ENCODE measurements at places on chromosomes 12 and 14. TPM values are rescaled to one million over a fixed set of nuclear protein-coding genes. Genes with fewer than 3 reads are reported as not detected.

GRCh38 chr14:32565256-32565655 lies 236.2 kb downstream of the AKAP6 start:
- DNase-seq: no peak

DNA sequence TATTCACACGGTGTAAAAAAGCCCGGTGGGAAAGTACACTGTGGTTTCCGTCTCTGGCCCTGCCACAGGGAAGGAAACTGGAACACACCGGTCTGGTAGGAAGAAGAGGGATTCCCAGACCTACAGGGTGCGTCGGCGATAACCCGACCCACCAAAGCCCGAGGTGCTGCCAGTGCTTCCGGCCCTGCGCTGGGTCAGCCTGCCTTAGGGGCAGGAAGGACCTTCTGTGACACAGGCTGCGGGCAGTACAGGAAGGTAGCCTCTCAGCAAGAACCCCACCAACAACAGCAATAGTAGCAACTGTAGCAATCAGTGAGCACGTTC lies 169.5 kb upstream of the FKBP4 start:
- no peak for DNase-seq

DNA sequence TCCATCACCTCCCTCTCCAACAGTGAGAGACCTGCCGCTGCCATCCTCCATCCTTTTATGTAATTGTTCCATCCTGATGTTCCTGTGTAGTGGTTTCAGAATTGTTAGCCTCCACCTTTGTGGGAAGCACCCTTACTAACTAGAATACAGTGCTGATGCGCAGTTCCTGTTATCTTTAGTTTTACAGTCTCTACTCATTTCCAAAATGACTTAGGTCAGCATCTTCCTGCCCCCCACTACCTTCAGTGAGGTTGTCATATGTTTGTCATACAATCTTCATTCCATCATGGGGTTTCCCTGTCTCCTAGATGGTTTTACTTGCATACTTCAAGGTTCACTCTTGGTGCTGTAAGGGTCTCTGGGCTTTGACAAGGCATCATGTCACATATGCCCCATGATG lies 69.8 kb downstream of the EML1 start:
- no peak for DNase-seq

- no peak for DNase-seq
These were observed 61.4 kb upstream of the ELK3 start for GRCh38 chr12:96132819-96133218.

DNA sequence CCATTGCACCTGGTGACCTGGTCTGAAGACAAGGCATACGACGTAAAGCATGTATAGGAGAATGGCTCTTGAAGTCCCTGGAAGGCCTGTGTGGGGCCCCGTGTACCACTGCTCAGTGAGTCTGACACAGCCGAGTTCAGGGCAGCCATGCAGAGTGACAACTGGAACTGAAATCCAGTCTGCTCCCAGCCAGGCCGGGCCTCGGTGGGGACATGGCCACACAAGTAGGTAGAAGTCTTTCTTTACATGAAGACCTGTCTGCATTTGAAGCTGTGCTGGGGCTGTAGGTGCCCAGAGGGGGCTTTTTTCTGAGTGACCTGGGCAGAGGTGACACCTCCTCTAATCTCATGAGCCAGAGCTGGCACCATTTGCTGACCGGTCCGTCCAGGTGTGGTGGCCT lies 35.7 kb downstream of the ADGRD1 start:
- DNase-seq: no peak

DNA sequence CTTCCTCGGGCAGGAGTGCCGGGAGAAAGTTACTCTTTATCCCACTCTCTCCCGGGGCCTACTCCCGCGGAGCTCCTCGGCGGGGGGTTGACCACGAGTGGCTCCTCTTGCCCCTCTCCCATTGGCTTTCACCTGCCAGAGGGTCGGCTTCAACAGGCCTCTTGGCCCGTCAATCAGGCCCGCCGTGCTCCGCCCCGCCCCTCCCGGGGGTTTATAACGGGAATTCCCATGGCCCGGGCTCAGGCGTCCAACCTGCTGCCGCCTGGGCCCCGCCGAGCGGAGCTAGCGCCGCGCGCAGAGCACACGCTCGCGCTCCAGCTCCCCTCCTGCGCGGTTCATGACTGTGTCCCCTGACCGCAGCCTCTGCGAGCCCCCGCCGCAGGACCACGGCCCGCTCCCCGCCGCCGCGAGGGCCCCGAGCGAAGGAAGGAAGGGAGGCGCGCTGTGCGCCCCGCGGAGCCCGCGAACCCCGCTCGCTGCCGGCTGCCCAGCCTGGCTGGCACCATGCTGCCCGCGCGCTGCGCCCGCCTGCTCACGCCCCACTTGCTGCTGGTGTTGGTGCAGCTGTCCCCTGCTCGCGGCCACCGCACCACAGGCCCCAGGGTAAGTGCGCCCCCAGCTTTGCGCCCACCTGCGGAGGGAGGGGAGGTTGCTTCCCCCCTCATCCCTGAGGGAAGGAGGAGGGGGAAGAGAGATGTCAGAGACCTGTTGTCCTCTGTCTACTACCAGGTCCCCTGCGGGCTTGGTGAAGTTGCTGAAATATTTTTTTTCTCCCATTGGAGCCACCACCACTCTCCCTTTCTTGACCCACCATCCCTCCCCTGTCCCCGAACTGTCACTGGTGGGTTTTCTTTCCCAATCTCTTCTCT lies at the start of gene SMOC1:
SMOC1 (plus strand) TSS at position 242 of the 869 bp plus-strand sequence; CDS start at position 505, 263 bp downstream.
- peak; percentile 82 for DNase-seq

- DNase-seq: peak; percentile 27
These were observed 95.2 kb downstream of the CALM1 start for GRCh38 chr14:90491911-90492531.

DNA sequence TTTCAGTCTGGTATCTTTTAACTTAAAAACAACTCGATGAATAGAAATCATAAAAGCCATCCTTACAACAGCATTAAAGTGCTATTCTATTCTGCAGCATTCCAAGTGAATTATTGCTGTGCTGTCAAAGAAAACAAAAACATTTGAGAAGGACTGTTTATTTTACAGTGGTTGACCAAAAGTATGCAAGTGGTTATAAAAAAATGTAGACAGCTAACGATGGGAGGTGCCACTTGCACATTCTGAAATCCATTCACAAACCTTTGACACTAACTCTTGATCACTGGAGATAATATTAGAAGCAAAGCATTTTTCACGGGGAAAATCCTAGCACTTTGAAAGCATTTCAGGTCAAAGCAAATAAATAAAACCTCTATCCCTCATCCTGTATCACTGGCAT lies 55.6 kb downstream of the HMGA2 start:
- no peak for DNase-seq

DNA sequence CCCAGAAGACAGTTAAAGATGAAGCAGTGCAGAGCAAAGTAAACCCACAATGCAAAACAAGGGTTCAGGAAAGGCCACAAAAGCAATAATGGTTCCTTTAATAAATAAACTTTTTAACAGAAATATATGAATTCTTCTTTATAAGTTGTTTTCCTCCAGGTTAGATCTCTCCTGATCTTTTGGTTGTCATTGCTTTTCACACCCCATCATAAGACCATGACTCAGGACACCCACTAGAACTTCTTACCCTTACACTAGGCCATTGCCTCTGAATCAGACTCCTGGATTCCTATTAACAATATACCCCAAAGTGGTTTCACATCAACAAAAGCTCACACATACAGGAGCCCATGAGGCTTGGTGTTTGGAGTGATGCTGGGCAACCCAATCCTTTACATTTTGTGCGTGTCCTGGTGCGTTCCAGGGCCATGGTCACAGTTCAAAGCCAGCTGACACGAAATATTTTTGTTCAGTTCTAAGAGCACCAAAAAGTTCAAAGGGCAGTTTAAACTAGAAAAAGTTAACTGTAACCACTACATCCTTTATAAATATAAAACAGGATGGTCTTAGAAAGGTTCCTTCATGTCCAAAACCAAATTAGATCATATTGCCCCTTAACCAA lies 187.0 kb downstream of the EPS8 start:
- no peak for DNase-seq

GRCh38 chr12:116766285-116766684 lies 28.2 kb downstream of the RNFT2 start:
- no peak for DNase-seq

DNA sequence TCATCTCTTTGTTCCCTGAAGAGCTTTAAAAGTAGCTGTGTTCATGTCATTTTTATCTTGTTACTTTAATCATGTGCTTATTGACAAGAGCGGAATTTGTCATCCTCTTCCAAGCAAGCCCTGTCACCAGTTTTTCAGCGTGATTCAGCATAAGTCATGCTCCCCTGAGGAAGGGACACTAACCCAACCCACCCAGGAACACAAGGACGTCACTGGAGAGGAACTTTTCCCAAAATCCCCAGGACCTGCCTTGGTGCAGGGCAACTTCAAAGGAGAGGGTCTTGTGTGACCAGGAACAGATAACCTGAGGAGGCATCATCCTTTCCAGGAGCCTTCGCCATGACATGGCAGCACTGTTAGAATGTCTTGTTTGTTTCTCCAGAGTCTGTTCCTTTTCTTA lies 107.1 kb upstream of the DIO3 start:
- DNase-seq: no peak

GRCh38 chr14:70660967-70661893 lies 19.5 kb downstream of the TTC9 start:
- DNase-seq: no peak

- no peak for DNase-seq
These were observed 137.0 kb upstream of the MAX start for GRCh38 chr14:65239143-65239937.

- peak; percentile 49 for DNase-seq
These were observed 63.3 kb upstream of the HSPB8 start for GRCh38 chr12:119115296-119115905.

GRCh38 chr12:88839486-88839885 lies 259.2 kb upstream of the KITLG start:
- DNase-seq: no peak

DNA sequence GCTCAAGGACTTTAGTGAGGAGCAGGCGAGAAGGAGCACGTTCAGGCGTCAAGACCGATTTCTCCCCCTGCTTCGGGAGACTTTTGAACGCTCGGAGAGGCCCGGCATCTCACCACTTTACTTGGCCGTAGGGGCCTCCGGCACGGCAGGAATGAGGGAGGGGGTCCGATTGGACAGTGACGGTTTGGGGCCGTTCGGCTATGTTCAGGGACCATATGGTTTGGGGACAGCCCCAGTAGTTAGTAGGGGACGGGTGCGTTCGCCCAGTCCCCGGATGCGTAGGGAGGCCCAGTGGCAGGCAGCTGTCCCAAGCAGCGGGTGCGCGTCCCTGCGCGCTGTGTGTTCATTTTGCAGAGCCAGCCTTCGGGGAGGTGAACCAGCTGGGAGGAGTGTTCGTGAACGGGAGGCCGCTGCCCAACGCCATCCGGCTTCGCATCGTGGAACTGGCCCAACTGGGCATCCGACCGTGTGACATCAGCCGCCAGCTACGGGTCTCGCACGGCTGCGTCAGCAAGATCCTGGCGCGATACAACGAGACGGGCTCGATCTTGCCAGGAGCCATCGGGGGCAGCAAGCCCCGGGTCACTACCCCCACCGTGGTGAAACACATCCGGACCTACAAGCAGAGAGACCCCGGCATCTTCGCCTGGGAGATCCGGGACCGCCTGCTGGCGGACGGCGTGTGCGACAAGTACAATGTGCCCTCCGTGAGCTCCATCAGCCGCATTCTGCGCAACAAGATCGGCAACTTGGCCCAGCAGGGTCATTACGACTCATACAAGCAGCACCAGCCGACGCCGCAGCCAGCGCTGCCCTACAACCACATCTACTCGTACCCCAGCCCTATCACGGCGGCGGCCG lies 1.1 kb downstream of the PAX9 start:
- peak; percentile 51 for DNase-seq

DNA sequence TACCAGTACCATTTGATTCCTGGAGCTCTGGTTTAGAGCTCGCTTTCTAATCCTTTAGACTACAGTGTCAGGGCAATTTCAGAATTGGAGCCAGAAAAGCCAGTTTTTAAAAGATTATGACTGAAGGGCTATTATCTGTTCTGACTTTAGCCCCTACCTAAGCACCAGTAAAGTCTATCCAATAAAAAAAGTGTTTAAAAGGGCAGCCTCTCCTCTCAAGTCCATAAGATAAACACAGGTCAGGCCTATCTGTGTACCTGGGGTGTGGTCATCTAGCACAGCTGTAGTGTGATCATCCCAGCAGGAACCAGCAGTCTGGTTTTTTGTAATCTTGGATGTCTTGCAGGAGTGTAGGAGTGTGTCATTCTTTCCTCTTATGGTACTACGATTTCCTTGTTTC lies 6.6 kb downstream of the APPL2 start:
- DNase-seq: no peak

P3H3 gene
- 27.9 TPM for total RNA-seq

IL22 gene
- total RNA-seq: not detected

NPC2 gene
- total RNA-seq: 175 TPM

KLRC2 gene
- 3.1 TPM for total RNA-seq

C12orf75 gene
- 31.3 TPM for total RNA-seq

ADAMTS20 gene
- total RNA-seq: not detected

ASIC1 gene
- total RNA-seq: 1.6 TPM

CDC42BPB gene
- 131 TPM for total RNA-seq

Data from ureter (tissue), 1 donor.